NCI-H1417 (cell line): ENCODE measurements at places on chromosomes 5 and 9.

GRCh38 chr9:98482226-98482625 is 226.5 kb downstream of the GABBR2 start:
- DNase-seq = no peak

GRCh38 chr9:71743217-71743705 is 25.1 kb downstream of the CEMIP2 start:
- DNase-seq = no peak

GRCh38 chr5:165127941-165128340 is 1622.5 kb downstream of the MAT2B start:
- DNase-seq = no peak

DNA sequence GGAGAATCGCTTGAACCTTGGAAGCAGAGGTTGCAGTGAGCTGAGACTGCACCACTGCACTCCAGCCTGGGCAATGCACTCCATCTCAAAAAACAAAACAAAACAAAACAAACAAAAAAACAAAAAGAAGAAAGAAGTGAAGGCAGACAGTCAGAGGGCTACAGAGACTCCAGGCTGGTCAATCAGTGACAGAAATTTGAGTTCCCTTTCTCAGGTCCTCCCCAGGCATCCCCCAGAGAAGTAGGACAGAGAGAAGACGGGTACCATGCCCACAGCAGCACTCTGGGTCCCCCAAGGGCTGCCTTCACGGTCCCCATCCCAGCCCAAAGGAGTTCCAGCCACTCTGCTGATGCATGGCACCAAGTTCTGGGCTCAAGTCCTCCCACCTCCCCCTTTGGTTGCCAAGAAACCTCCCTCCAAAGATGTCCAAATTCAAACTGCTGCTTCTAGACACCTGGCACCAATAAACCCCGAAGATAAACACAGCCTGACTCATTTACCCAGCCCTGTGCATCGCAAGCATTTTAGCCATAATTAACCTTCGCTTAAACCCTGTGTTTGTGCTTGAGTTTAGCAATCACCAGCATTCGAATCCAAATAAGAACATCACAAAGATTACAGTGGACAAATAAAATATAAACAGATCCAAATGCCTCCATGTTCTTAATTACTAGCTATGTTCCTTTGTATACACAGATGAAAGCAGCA is 24.0 kb downstream of the SEMA4D start:
- DNase-seq = peak; percentile 95

GRCh38 chr9:34518110-34518616 is 4.6 kb downstream of the ENHO start:
- DNase-seq = no peak

GRCh38 chr5:147697380-147697779 is 85.1 kb downstream of the JAKMIP2 start:
- DNase-seq = no peak

DNA sequence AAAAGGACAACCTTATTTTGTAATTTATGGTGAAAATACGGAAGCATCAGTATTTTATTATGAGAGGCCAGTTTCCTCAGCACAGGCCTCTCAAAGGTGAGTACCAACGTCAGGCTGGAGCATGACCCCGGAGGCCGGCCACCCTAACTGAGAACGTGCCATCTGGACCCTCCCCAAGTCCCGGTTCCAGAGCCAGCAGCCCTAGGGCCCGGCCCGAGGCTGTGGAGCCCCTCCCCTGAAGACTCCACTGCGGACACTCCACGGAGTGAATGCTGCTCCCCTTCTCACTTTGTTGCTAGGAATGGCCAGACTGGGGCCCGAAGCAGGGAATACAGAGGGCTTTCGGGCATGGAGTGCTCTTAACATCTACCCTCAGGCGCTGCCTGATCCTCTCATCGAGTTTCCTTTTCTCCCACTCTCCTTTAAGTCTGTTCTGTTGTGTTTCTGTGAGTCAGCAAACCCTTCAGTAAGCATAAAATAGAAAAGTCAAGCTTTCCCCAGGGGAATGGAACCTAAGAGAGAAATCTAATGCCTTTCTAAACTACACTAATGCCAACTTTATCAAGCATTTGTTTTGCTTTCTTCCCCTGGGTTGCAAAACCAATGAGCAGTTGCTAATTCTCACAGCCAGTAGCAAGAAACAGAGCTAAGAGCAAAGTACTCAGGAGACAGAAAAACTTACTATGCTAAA is 4.5 kb downstream of the BRD9 start:
- DNase-seq = no peak

GRCh38 chr9:120388003-120388855 is 191.7 kb downstream of the CDK5RAP2 start:
- no peak for DNase-seq

- DNase-seq = no peak
Observed at GRCh38 chr5:98791898-98792580, 18.6 kb downstream of the RGMB start.

GRCh38 chr9:129138476-129139232 is 27.4 kb downstream of the PTPA start:
- no peak for DNase-seq

- no peak for DNase-seq
Observed at GRCh38 chr5:52920929-52921328, 68.2 kb upstream of the ITGA2 start.

GRCh38 chr5:7916171-7916804 is 47.3 kb downstream of the MTRR start:
- peak; percentile 53 for DNase-seq

DNA sequence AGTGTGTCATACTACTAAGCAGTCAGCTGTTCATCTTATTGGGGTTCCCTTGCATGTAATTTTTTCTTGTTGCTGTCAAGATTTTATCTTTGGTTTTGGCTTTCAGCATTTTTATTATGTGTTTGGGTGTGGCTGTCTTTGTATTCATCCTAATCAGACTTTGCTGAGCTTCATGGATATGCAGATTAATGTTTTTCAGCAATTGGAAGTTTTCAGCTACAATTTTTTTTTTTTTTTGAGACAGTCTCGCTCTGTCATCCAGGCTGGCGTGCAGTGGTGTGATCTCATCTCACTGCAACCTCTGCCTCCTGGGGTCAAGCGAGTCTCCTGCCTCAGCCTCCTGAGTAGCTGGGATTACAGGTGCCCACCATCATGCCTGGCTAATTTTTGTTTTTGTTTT is 108.8 kb downstream of the BARX1 start:
- DNase-seq = no peak

- peak; percentile 46 for DNase-seq
Observed at GRCh38 chr5:10563945-10564837, at the start of gene ANKRD33B. Gene ANKRD33B, plus strand, starts transcription at chr5:10564070. Its CDS starts 398 bp downstream, at chr5:10564468.

DNA sequence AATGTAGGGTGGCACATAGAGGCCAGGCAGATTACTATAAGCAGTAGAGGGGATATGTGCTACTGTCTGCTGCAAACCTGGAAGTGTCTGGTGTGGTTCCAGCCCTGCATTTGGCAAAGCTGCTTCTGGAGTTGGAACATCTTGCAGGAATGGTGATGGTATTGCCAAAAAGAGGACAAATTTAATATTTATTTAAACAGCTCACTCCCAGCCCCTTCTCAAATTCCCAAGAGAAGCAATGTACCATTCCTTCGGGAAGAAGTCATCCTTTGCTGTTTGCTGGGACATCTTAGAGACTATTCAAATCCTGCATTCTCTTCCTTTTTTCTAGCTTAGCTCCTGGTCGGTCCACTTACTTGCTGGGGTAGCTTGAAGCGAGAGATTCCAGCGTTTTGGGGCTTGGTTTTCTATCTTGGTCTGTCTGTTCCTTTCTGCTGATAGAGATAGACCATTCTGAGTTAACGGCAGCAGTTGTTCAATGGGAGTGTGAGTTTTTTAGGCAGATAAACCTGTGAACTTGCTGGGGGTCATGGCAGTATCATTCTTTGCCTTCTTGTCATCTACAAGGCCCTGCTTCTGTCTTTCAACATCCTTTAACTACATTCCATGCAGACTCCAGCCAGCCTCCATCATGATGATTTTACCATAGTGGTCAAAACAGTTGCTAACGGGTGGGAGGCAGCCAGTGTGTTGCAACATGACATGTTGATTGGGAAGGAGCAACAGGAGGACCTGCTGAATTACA is 69.9 kb downstream of the RCL1 start:
- no peak for DNase-seq

GRCh38 chr5:67032921-67033664 is 163.5 kb downstream of the CD180 start:
- DNase-seq = no peak

DNA sequence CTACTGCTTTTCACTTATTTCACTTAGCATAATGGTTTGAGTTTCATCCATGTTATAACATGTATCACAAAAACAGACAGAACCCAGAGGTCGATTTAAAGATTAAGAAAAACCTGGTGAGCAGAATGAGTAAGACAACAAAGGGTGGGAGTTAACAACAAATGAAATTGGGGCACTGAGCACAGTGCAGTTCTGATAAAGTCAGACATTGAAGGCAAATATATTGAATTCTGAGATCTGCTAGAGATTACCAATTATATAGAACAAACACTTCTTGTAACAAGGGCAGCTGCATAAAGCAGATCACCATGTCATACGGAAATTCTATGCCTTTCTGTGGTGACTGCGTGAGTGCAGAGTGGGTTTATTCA is 517.3 kb upstream of the RORB start:
- peak; percentile 43 for DNase-seq

- no peak for DNase-seq
Observed at GRCh38 chr5:153461341-153461740, 29.1 kb upstream of the GRIA1 start.

DNA sequence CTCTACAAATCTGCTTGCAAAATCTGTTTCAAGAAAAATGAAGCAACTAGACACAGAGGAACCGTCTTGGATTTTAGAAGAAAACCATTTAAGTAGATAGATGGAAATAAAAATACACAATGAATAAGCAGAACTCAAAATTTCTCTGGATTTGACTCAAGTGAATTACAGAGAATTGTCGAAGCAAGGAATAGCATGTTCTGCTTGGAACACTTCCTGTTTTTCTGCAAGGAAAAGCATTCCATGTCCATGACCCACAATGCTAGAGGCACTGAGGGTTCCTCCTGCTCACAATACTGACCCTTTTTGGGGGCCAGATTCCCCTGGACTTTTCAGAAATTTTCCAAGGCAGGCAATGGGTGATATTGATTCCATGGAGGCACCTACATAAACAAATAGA is 29.8 kb downstream of the PRUNE2 start:
- DNase-seq = no peak

DNA sequence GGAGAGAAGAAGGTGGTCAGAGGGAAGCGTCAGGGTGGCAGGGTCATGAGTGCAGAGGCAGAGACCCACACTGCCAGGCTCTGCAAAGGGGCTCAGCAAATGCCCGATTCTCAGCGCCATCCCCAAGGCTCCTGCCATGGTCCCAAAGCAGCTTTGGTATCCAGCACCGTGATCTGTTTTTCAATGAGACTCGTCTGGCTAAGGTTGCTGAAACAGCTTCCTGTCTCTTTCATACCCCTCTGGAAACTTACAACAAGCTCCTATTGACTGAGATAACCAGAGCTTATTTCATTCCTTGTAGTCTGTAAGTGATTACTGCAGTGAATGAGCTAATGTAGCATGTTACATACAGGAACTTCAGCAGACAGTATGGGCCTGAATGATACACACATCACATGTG is 568.6 kb upstream of the DAP start:
- DNase-seq = no peak

DNA sequence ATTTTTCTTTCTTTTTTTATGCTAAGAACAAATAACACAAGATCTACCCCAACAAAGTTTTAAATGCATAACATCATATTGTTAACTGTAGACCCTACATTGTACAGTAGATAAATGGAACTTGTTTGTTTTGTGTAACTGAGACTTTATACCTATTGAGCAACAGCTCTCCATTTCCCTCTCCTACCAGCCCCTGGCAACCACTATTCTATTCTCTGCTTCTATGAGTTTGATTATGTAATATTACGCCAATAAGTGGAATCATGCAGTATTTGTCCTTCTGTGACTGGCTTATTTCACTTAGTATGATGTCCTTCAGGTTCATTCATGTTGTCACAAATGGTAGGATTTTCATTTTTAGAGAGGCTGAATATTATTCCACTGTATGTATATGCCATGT is 308.2 kb upstream of the PRR16 start:
- no peak for DNase-seq

DNA sequence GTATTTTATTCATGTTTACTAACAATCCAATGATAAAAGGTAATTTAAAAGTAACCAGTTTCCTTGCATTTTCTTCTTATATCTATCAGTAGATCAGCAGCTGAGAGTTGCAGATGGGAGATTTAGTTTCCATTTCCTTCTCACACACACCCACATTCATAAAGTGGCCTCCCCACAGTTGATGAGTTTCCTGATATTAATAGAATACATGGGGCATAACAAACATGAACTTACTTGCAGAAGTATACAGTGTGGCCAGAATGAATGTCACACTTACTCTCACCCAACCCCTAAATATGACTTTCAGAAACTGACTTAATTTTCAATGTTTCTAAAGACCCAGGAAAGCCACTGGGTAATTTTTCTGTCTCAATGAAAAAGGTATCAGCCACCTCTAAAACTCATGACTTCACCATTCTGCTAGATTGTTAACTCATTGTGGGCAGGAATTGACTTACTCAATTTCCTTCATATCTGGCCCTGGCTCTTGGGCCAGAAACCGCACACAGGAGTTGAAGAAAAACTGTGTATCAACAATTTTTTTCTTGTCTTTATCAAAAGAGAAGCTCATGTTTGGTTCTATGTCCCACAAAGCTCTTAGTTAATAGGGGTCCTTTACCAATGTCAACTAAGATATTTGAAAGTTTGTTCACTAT is 63.5 kb upstream of the OSMR start:
- DNase-seq = no peak

DNA sequence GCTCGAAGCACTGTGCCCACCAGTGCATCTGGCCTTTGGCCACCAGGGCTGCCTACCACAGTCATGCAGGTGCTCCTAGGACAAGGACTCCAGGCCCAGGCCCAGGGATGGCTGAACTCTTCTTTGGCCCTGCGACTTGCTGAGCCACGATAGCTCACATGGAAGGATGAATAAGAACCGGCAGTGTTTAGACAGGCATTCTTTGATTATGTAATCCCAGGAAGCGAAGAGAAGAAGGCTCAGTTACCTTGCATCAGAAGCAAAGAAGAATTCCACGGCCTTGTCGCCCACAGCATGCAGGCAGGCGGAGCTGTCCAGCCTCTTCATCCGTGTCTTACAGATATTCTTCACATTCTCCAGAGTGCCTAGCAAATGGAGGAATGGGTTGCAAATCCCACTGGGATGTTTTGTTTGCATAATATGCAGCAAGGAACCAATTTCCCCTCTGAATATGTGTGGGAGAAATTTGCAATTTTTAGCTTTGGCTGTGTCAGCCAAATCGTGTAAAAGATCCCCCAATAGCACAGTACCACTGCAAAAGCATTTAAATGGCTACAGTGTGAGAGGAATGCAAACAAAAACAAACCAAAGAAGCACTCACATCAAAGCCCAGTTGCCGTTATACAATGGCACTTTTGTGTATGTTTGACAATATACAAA is 29.1 kb downstream of the GFPT2 start:
- no peak for DNase-seq
